ENCODE measurements at places on chromosomes 12 and 14.

- DNase-seq, result no peak
Observed at GRCh38 chr12:87216436-87216835, 812.8 kb downstream of the C12orf50 start.

GRCh38 chr12:45532113-45532512 lies 197.4 kb upstream of the ARID2 start:
- no peak for DNase-seq

- DNase-seq, result no peak
Observed at GRCh38 chr12:28415755-28416154, 225.5 kb downstream of the CCDC91 start.

DNA sequence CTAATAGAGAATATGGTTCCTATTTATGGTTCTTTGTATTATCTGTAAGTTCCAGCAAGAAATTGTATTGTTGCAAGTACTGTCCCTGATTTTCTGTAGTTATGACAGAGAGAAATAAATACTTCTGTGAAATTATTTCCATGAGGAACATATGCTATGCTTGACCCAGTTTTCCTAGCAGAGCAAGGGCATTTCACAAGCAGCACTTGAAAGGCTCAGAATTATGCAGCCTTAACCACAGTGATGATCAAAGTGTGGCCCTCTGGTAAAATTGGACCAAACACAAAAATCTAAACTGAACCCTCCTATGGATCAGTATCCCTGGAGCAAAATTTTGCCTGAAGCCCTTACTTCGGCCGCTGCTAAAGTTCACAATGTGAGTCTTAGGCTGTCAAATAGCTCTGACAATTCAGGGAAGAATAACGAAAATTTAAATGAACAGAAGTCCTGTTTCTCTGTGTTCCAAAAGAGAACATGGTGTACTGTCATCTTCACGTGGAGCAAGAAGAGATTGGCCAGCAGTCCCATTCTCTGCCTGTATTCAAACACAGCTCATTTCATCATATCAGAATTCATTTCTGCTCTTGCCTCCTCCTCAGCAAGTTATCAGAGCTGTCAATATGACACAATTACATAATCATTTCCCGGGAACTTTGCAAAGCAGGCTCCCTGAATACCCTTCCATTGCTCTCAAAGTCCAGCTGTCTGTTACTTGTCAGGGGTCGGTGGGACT lies 471.9 kb downstream of the RPS29 start:
- DNase-seq, result no peak

DNA sequence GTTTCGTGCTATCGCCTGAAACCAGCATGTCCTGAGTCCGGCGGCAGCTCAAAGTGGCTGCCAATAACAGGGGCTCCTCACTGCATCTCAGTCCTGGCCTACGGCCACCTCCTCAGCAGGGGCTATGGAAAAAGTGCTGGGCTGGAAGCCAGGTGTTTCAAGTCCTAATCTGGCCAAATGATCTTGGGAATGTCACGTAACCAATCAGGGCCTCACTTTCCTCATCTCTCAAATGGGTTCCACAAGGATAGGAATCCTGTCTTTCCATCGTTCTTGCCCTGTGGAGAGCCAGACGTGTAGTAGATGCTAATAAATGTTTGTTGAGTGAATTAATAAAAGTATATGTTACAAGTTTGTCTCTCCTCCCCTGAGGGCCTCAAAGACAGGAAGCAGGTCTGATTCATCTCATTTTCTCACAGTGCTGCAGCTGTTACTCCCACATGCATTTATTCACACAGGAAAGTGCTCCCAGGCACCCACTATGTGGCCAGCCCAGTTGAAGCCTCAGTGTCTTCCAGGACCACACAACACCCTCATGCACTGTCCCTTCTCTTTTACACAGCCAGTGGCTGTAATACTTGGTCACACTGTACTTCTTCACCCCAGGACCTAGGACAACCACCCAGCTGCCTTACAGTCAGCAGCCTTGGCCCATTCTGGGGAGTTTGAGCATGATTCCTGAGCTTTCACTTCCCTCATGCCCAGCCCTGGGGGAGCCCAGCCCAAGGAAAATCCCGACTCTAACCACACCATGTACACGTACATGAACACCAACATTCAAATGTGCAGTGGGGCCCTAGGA lies 5.0 kb downstream of the CMKLR1 start:
- DNase-seq, result peak; percentile 35

DNA sequence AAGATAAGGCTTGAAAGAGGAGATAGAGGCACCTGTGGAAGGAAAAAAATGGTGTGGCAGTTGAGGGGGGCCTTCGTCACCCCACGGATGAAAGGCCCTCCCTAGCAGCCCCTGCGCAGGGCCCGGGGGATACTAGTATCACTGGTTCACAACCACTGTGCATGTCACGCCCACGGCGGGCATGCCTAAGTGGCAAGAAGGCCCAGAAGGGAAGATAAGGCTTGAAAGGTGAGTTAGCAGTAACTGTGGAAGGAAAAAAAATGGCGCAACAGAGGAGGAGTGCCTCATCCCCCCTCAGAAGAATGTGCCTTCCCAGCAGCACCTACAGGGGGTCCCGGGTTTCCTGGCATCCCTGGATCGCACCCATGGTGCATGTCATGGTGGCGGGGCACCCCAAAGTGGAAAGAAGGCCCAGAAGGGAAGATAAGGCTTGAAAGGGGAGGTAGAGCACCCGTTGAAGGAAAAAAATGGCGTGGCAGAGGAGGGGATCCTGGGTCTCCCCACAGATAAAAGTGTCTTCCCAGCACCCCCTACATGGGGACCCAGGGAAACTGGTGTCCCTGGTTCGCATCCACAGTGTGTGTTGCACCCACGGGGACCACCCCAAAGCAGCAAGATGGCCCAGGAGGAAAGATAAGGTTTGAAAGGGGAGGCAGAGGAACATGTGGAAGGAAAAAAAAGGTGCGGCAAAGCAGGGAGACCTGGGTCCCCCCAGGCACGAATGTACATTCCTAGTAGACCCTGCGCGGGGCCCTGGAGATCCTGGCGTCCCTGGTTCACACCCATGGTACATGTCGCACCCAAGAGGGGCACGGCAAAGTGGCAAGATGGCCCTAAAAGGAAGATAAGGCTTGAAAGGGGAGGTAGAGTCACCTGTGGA lies 279.2 kb downstream of the ALG10 start:
- no peak for DNase-seq

GRCh38 chr12:46499901-46500300 lies 127.3 kb upstream of the SLC38A2 start:
- DNase-seq, result no peak

- no peak for DNase-seq
Observed at GRCh38 chr14:104103061-104103445, 17.6 kb downstream of the ASPG start.
